ENCODE measurements at places on chromosomes 7 and 10.

DNA sequence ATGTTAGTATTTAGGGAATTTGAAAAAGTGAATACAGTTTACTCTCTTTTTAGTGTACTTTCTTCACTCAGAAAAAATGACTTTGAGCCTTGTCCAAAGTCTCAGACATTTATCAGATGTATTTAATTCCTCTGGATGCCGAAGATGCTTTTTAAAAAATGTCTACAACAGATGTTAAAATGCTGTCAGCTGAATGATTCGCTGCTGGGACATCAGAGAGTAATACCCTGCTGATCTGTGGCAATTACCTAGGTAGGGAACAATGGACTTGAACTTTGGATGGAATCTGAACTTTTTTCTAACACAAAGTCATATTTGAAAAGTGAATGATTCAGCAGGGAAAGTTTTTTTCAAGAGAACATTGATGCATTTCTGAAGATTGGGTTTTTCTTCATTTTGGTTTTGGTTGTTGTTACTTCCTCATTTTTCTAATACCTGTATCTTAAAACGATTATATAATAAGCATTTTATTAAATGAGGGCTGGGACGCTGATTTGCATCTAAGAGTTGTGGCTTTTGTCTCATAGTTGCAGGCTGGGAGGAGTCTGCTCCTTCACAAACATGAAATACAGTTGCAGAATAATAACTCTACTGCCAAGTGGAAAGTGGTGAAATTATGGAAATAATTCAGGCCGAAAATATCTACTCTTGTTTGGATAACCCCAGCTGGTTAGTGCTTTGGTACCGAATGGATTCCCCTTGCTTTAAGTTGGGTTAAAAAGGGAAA, 98.0 kb downstream of the SPAG6 start:
- no peak for DNase-seq

DNA sequence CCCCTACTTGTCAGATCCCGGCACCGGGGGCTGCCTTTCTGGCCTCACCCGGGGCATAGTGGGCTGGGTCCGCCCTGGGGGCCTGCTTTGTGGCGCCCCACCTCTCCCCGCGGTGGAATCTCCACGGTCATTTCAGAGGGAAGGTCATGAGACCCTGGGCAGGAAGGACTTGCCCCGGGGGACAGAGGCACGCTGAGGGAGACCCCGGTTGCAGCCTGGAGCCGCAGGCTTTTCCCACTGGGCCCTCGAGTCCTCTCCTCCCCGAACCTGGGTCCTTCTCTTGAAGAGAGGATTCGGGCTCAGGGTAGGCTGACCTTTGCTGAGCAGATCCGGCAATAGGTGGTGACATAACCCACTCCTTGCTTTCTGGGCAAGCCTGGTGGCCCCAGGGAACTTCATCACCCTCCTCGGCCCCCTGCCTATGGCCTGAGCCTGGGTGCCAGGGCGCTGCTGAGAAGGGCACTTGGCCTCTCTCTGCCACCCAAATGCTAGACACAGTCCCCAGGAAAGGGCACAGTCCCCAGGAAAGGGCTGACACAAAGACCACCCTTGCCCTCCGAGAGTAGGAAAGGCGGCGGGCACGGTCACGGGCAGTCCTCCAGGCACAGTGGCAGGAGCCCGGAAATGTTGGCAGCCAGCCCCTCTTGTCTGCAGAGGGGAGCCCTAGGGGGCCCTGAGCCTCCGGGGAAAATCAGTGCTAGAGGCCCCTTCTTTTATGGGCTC, 36.2 kb downstream of the FKBP6 start:
- no peak for DNase-seq

DNA sequence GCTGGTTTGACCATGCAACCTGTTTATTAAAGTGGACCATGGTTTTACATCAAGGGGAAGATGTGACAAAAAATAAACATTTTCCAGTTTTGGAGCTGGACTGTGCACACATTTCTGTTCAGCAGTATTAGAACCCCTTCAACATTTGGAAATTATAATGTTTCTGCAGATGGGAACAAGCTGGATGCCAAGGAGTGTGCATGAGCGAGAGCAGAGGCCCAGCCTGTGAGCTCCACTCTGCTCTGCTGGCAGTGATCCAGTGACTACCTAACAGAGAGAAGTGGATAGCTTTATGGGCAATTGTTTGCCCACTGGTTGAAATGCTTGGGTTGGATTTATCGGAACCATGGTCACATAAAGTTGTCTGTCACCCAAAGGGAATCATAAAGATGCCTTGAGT, 456.7 kb downstream of the NRG3 start:
- DNase-seq: no peak

DNA sequence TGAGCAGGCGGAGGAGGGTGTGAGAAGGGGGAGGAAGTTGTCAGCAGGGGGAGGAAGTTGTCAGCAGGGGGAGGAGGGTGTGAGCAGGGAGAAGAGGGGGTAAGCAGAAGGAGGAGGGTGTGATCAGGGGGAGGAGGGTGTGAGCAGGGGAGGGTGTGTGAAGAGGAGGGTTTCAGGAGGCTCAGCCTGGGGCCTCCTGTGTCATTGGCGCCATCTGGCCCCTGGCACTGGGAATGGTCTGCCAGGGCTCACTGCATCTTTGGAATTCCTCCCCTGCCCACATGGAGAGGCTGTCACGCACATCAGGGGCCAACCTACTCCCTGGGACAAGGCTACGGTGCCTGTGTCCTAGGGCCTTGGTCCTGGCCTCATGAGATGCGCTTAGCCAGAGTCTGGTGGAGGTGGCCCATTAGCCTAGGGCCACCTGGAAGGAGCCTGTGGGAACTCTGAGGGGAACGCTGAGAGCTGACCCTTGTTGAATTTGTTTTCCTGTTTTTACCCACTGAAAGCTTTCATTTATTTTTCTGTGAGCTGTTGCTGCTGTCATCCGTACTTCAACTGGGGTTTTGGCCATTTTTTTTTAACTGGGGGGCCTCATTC, 18.0 kb downstream of the CAMK2B start:
- no peak for DNase-seq

GRCh38 chr7:41640487-41640886, 62.4 kb downstream of the INHBA start:
- DNase-seq: no peak

DNA sequence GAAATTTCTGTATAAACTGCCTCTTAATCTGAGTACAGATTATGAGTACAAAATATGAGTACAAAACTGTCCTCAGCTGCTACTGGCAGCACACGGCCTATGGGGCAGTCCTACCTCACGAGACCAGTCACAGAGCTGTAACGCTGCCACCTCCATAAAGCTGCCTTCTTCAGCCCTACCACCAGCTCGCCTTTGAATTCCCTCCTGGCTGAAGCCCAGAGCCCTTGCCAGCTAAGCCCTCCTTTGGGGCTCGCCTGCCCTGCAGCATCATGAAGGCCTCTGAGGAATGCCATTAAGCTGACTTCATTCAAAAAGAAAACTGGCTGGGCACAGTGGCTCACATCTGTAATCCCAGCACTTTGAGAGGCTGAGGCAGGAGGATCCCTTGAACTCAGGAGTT, 180.0 kb upstream of the SH2B2 start:
- DNase-seq: no peak

- DNase-seq: no peak
Measured at GRCh38 chr10:33178026-33178755, 156.3 kb downstream of the NRP1 start.

- DNase-seq: no peak
Measured at GRCh38 chr7:114889646-114890285, 32.1 kb upstream of the MDFIC start.

- DNase-seq: no peak
Measured at GRCh38 chr10:111739125-111739873, 444.3 kb downstream of the GPAM start.

DNA sequence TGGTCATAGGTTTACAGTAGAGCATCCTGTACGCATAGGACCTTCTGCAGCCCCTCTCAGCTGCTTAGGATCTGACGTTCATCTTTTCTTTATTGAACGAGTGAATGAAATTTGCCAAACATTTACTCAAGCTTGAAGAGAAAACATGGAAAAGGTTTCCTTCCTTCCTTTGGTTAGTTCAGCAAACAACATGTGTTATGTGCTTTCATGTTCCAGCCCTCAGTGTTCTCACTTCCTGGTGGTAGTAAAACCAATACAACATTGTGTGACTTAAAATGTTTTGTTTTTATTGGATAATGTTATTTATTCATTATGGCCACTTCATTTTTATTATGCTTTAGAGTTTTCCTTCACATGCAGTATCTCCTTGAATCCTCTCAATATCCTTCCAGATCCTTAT, 1.4 kb upstream of the CDCA7L start:
- DNase-seq: no peak

DNA sequence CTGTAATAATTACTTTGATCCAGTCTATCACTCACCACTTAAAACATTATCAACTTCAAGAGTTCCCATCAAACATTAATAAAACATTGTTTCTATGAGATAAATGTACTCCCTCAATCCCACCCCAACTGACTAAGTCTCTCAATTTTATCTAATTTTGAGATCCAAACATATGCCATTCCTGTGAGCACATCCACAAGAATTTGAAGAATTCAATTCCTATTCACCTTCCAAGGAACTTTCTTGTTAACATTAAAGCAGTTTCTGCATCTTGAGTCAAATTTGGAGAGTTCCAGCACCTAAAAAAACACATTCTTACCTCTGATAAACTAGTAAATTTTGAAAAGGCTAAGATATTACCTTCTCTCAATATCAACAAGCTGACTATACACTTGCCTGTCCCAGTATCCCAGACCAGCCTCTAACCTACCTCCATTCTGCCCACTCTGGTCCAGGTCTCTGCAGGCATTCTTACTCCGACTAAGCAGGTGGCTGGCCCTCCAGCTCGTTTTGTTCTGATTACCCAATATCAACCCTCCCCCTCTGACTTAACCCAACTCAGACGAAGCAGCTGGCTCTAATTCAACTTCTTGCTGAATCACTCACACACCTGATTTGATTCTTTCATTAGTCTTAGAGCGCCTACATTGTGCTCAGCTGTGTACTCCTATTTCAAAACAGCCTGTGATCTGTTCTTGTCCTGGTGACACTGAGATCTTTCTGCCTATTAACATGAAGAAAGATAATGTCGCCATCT, 275.2 kb downstream of the IPMK start:
- no peak for DNase-seq

DNA sequence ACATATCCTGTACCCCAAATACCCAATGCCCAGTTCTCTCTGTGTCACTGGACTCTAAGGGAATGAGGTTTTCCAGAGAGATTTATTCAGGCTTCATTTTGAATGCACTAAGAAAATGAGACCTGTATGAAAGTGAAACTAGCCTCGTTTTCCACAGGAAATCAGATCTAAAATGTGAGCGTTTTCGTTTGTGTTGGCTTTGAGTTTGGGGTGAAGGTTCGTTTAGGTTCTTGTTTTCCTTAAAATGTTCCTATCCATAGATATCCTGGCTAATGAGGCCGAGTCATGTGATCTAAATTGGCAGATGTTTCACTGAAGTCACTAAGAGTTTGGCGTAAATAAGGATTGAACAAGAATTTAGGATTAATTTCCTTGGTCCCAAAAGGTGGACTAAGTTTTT, 90.9 kb upstream of the BMPER start:
- DNase-seq: no peak

- no peak for DNase-seq
Measured at GRCh38 chr7:102073931-102074880, 212.5 kb upstream of the SH2B2 start.

DNA sequence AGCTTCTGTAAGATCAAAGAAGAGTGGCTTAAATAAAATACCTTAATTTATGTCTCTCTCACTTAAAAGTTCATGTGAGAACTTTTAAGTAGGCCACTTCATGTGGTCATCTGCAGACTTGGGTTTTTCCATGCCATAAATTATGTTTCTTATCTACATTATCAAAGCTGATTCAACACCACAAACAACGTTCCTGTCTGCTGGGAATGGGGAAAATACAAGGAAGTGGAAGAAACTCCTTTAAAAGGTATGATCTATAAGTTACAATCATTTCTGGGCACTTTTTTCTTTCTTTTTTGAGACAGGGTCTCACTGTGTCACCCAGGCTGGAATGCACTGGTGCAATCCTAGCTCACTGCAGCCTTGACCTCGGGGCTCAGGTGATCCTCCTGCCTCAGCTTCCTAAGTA, 16.9 kb upstream of the OTUD1 start:
- DNase-seq: no peak

- DNase-seq: no peak
Measured at GRCh38 chr7:87116315-87116714, 35.9 kb upstream of the DMTF1 start.

GRCh38 chr7:69736126-69736810, 138.0 kb downstream of the AUTS2 start:
- no peak for DNase-seq

- DNase-seq: no peak
Measured at GRCh38 chr10:10326116-10326515, 691.6 kb upstream of the CELF2 start.

DNA sequence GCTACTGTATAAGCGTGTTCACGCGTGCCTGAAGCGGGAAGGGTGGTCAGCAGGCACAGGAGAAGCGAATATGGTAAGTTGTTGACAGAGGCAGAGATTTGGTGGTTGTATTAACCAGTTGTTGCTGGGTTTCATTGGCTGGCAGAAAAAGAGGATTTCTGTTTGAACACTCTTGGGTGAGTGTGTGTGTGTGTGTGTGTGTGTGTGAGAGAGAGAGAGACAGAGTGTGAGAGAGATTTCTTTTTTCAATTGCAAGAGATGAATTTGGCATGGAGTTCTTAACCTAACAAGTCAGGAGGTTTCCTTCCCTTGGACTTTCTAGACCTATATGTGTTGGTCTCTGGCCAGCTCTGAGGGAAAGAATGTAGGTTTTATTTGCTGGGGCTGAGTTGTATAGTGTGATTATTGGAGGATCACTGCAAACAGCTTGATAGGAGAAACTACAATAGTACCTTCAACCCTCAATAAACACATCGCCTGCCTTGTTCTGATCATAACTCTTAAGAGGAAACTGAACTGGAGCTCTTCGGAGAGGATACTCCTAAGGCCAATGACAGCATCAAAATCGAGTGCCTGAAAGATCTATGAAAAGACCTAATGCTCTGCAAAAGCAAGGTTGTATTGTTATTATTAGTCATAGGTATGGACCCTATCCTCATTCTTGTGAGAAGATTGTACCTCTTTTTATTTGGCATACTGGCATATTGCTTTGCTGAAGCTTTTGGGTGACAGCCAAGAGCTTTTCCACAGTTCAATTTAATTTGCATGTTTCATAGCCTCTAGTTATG, 1.2 kb downstream of the MCU start:
- DNase-seq: no peak

GRCh38 chr10:123639131-123639530, 27.0 kb upstream of the GPR26 start:
- DNase-seq: no peak

- DNase-seq: no peak
Measured at GRCh38 chr10:47452495-47453140, 31.3 kb downstream of the ANXA8 start.

- no peak for DNase-seq
Measured at GRCh38 chr7:44846816-44847508, 925 bp downstream of the H2AZ2 start.

DNA sequence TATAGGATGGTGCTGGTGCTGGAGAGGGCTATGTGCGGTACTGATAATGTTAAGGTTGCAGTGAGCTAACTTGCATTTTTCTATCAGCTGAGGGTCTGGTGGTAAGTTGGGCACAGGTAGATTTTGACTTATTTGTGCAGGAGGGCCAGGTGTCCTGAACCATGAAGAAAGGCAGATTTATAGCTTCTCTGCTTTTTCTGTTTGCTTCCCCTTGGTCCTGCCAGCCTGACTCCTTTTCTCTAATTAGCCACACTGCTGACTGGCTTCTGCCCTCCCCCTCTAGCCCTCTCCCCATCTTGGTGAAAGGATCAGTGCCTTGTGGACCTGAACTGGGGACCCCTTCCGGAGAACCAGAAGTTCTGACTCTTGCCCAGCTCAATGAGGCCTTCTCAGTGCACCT, 40.8 kb upstream of the STEAP4 start:
- DNase-seq: no peak
